Activated B cell treated with CpG ODN at 0.5 μM for 24 hours (primary cell): ENCODE measurements at places on chromosomes 2 and 18. TPM values are rescaled to one million over a fixed set of nuclear protein-coding genes. Genes with fewer than 3 reads are reported as not detected.

RAPH1 gene
- 0.11 and 0.20 TPM in 2 replicates for total RNA-seq

IER3IP1 gene
- 8.6 and 8.8 TPM in 2 replicates for total RNA-seq

SMARCAL1 gene
- total RNA-seq: 31.5 and 34.3 TPM in 2 replicates

GRCh38 chr2:191173206-191173605 lies 22.4 kb upstream of the STAT4 start:
- DNase-seq: no peak

GRCh38 chr2:118340103-118340502 lies 251.8 kb downstream of the INSIG2 start:
- DNase-seq: no peak

GRCh38 chr2:53183581-53183980 lies 584.0 kb upstream of the CHAC2 start:
- DNase-seq: no peak

DNA sequence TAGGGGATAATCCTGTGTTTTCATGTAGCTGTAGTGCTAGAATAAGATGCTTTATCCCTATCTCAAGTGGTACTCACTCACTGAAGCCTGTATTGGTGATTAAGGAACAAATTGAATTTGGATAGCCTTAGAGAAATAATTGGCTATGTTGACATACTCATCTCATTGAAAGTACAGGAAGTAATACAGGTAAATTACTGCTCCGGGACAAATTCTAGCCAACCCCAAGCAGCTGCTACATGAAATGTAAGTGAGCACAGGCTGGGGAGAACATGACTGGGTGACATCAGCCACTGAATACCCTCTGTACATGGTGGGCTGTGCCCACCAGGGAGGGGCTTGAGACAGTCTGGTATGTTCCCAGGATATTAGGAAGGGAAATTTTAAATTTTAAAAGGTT lies 188.4 kb upstream of the RASGRP3 start:
- DNase-seq: no peak

- DNase-seq: no peak
Measured at GRCh38 chr2:197759013-197759412, 26.1 kb downstream of the BOLL start.

- DNase-seq: no peak
Measured at GRCh38 chr2:128619471-128620325, 301.0 kb upstream of the HS6ST1 start.

DNA sequence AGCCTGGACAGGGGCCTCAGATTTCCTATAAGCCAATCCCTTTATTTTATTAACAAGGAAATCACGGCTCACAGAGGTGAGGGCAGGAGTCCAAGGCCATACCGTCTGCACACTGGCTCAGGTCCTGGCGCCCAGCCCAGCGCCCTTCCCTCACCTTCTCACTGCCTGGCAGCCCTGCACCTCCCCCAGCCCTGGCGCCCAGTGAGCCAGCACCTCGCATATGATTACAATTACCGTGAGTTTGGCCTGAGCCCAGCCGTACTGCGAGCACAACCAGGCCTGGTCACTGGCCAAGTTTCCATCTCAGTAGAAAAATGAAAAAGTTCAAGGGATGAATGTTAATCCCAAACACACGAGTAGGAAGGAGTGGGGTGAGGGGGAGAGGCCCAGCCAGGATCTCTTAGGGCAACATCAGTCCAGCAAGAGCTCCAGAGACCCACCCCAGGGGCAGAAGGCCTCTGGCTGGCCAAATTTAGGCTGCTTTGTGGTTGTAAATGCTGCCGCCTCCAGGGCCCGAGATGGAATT lies 68.4 kb downstream of the MCFD2 start:
- no peak for DNase-seq
